ENCODE measurements at places on chromosomes 7 and 10.

- DNase-seq = no peak
Measured at GRCh38 chr7:157001920-157002818, 8.3 kb downstream of the MNX1 start.

DNA sequence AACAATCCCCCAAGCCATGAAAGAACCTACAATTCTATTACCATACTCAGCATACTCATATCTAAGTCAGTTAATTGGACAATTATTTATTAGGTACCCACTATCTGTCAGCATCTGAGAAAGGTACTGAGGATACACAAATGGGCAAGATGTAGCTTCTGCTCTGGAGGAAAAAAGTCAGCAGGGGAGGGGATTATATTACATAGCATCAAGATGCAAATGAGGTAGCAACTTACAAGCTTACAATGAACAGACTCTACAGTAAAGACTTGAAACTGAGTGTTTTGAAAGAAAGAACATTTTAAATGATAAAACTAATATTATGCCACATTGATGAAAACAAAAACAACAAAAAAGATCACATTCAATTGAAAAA lies 10.8 kb upstream of the CUBN start:
- no peak for DNase-seq

DNA sequence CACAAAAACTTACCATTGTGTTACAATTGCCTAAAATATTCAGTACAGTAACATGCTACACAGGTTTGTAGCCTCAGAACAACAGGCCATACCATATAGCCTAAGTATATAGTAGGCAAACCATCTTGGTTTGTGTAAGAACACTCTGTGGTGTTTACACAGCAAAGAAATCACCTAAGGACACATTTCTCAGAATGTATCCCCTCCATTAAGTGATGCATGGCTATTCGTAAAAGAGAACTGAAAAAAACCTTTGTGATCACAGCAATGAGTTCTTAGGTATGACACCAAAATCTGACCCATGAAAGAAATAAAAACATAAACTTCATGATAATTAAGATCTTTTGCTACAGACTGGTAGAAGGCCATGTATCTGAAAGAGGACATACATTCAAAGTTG lies 121.5 kb downstream of the JMJD1C start:
- no peak for DNase-seq

- no peak for DNase-seq
Measured at GRCh38 chr10:27719052-27719451, 26.6 kb downstream of the MKX start.

DNA sequence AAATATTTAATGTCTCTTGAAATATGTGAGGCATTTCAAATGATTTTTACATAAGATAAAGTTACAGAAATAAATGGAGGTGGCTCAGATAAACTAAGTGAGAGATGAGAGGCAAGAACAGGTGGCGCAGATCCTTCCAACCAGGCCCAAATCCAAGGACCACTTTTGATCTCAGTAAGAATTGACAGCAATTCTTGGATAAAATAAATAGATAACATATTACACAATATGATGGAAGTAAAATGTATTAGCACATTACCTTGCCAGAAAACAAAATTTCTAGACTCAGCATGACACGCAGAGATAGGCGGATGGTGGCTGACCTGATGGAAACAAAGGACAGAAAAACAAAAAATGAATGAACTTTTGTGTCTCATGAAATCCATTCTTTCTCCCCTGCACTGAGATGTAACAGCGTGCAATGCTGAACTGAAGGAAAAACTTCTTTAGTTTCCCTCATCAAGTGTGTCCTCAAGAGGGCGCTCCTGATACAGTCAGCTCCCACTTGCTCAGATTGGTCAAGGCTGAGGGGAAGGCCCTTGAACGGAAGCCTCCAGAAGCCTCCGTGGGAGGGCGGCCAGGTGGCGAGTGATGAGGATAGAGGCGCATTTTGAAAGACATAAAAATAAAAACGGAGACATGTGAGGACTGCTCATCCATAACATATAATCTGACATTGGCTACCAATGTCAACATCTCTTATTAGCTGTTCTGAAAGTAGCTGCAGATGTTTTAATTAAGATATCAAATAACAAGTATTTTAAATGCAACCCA lies 62.8 kb upstream of the GSDME start:
- no peak for DNase-seq

DNA sequence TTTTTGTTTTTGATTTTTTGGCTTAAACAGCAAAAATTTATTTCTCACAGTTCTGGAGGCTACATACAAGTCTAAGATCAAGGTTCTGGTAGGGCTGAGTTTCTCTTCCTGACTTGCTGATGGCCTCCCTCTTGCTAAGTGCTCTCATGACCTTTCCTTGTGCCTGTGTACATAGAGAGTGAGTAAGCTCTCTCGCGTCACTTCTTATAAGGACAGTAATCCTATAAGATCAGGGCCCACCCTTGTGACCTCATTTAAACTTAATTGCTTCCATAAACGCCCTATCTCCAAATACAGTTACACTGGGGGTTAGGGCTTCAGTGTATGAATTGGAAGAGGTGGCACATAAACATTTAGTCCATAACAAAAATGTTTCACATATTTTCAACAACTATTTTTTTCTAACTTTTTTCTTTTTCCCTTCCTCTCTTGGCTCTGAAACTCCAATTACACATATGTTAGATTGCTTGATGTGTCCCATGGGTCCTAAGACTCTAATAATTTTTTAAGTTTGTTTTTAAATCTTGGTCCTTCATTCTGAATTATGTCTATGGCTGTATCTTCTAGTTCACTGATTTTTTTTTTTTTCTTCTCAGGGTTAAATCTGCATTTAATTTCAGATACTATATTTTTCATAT lies 149.8 kb downstream of the HBP1 start:
- no peak for DNase-seq

DNA sequence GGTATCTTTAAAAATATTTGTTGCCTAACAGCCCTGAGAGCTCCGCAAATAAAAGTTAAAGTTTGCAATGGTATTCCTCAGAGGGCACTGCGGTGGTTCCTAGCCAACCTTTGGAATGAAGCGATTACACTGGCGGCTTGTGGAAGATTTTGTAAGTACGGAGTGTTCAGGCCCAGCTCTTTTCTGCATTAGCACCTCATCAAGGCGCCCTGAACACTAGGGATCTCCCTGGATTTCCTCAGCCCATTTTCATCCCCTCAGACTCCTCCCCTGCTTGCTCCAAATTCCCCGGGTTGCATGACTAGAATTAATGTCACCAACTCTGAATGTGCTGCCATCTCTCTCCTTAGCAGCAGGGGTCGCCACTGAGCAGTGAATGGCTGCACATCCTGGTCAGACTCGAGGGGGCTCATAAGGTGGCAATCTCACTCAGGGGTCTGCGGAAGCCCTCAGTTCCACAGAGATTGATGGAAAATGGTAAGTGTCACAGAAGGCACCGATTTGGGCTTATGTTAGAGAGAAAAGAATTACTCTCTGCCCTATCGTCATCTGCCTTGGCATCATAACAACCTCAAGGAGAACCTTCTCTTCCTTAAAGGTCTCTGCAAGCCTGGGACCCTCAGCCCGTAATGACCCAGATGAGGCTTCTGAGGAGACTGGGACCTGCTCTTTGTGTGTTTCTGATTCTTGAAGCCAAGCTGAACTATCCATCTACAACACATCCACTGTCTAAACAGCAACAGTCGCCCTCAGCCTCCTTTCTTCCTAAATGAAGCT lies 262.8 kb upstream of the AOAH start:
- DNase-seq = no peak

GRCh38 chr7:86469680-86470295 lies 173.9 kb upstream of the GRM3 start:
- DNase-seq = peak; percentile 61

DNA sequence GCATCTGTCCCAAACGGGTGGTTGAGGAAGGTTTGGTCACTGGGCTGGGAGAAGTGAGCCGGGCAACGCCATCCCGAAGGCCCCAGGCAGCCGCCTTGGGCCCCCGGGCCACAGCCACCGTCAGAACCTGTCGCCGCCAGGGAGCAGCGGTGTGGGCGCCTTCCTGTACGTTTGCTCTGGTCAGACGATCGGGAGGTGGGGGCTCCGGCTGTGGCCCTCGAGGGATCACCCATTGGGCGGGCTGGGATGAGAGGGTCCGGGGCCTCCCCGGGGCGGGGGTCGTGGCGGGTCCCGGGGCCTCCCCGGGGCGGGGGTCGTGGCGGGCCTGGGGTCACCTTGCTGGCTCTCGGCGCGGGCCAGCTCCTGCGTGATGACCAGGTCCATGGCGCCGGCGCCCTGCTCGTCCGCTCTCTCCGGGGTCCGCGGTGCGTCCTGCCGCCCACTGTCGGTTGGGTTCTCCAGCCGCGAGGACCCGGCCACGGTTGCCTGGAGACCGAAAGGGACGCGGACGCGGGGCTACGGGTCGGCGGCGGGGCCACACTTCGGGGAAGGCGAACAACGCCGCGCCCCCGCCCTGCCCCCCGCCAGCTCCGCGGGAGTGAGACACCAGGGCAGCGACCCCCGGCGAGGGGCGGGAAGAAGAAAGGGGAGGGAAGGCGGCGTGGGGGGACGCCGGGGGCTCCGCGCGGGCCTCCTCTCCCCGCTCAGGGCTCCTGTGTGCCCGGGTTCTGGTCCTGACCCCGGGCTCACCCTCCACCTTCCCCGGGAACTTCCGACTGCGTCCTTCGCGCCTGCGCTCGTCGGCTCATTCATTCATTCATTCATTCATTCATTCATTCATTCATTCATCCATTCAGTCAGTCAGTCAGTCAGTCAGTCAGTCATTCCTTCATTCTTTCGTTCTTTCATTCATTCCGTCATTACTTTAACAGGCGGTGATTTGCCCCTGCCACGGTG lies at the start of gene CFAP46:
Gene CFAP46, minus strand, starts transcription at position 470 of the 957 bp plus-strand sequence. Its CDS starts 86 bp downstream, at position 384.
- no peak for DNase-seq

DNA sequence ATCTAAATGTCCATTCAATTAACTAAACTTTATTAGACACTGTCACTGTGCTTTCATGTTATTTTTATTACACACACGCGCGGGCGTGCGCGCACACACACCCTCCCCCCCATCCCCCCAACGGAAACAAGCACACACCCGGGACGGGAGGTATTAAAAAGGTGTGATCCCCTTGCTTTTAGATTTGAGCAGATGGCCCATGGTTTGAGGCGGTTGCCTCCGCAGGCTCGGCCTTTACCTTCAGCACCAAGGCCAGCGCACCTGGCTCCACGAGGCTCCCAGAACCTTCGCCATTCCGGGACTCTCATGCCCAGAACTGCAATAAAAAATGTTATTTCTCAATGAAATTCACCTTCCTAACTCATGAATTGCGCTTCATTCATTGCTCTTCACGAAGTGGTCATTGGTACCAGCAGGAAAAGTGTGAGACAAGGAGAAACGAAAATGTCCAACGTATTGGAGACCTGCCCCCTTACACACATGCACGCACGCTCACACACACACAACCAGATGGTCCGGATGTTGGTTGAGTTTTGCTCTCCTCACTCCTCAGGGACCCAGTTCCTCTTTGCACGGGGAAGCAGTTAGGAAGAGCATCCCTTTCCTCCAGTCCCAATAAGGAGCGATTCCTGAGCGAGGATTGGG lies 20.8 kb upstream of the PTF1A start:
- no peak for DNase-seq

- no peak for DNase-seq
Measured at GRCh38 chr7:89357121-89357520, 561.6 kb upstream of the TEX47 start.

DNA sequence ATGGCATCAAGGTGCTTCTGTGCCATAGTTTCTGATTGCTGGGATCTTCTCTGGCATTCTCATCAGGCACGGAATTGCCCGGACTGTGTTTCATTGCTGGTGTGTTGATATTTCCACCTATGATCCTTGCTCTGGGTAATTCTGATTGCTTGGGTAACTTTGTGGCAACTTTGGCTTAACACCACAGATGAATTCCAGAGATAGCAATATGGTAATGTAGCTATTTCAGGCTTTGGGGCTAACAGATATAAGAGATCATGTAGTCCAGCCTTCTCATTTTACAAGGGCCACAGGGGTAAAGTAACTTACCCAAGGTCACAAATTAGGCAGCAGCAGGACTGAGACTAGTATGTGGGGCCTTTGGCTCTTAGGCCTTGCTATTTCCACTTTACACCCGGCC lies 53.9 kb upstream of the PLPP4 start:
- no peak for DNase-seq

DNA sequence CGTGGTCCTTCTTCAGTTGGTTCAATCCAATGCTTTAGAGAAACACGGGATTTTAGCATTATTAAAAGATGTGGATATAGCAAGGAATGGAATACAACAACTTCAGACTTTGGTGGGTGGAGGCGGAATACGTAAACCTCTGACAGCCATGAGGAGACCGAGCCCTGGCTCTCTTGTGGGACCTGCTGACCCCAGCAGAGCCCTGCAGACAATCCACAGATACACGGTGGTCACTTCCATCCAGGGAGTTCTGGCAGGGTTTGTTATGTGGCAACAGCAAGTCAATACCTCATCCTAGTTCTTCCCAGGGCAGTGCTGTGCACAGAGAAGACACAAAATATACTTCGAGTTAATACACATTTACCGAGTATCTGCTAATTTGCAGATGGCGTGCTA lies 118.5 kb upstream of the DIP2C start:
- DNase-seq = no peak

GRCh38 chr7:150992833-150993302 lies 2.1 kb downstream of the NOS3 start:
- DNase-seq = no peak

DNA sequence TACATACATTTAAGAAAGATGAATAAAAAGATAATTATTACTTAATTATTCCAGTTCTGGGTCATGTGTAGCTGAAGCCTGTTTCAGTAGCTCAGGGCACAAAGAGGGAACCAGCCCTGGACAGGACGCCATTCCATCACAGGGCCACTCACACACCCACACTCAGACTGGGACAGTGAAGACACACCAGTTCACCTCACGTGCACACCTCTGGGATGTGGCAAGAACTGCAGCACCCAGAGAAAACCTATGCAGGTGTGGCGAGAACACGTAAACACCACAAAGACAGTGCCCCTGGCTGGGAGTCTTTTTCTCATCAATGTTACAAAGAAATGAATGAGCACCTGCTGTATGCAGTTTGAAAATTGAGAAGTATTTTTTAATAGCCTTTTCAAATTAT lies 1.6 kb upstream of the IDI1 start:
- DNase-seq = no peak

GRCh38 chr7:150799741-150800580 lies at the start of gene TMEM176B:
TMEM176B (minus strand) TSS chr7:150800364; CDS start chr7:150796569, 3,795 bp downstream.
- no peak for DNase-seq

- DNase-seq = no peak
Measured at GRCh38 chr10:129622736-129623135, 155.7 kb downstream of the MGMT start.

- DNase-seq = no peak
Measured at GRCh38 chr10:62023329-62023728, 121.8 kb downstream of the ARID5B start.

GRCh38 chr10:128993911-128994538 lies 473.0 kb upstream of the MGMT start:
- DNase-seq = no peak

DNA sequence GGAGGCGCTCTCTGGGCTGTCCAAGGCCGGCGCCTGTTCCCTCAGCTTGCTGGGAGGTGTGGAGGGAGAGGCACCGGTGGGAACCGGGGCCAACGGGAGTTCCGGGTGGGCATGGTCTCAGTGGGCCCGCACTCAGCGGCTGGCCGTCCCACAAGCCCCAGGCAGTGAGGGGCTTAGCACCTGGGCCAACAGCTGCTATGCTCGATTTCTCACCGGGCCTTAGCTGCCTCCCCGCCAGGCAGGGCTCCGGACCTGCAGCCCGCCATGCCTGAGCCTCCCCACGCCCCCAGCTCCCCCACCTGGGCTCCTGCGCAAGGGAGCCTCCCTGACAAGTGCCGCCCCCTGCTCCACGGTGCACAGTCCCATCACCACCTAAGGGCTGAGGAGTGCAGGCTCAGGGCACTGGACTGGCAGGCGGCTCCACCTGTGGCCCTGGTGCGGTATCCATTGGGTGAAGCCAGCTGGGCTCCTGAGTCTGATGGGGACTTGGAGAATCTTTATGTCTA lies 276.5 kb downstream of the SH2D4B start:
- no peak for DNase-seq
